ENCODE measurements at places on chromosomes 5 and 9.
A peak's percentile ranks its signal among the peaks of the same experiment; 100 is the strongest.

GRCh38 chr5:147436596-147436995 is 73.3 kb downstream of the DPYSL3 start:
- no peak for DNase-seq

DNA sequence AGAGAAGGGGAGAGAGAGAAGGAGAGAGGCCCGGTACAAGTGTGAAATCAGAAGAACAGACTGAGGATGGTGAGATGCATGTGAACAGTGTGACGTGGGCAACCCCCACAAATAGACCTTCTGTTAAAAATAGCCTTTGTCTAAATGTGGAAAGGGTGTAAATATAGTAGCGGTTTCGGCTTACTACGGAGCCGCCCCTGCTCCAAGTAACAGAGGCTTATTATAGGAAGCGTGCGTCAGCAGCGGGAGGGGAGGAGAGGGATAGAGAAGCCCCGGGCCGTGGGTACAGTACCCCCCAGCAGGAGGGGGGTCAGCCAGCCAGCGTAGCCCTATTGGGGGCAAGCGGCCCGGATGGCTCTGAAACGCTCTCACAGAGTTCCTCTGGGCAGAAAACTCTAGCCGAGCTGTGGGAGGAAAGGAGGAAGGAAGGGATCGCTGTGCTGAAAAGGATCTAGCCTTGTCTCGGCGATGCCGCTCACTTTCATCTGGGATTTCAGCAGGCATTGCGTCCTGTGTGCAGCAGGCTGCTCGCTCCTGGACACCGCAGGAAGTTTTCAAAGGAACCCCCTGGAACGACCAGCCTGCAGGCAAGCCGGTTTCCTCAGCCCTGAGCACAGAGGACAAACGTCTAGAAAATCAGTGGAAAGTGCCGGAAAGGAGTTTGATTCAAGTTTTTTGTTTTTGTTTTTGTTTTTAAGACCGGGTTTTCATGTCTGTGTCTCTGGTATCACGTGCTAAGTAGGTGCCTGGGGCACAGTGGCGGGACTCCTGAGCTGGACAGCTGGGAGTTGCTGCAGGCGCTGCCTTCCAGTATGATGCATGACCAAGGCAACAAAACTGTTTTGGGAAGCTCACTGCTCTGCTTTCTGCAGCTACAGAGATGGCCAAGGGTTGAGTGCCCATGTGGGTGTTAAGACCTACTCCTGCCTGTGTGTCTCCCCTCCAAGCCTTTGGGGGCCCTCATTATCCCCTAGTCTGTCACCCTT is 146.6 kb downstream of the SEC61B start:
- peak; percentile 81 for DNase-seq

DNA sequence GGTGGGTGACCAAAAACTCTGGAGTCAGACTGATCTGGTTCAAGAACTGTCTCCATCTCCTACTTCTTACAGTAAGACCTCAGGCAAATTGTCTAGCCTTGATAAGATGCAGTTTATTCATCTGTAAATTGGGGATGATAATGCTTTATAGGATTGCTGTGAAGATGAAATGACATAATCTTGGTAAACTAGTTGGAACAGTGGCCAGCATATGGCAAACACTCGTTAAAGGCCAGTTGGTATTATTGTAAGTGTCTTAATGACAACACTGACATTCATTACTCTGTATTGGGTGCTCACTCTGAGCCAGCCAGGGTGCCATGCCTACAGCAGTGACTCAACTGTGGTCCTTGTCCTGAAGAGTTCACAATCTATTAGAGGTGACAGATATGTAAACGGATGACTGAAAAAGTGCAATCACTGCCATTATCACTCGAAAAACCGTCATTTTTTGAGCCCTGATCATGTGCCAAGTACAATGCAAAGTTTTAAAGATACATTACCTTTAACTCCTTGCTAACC is 84.9 kb upstream of the HSPA9 start:
- DNase-seq: no peak

DNA sequence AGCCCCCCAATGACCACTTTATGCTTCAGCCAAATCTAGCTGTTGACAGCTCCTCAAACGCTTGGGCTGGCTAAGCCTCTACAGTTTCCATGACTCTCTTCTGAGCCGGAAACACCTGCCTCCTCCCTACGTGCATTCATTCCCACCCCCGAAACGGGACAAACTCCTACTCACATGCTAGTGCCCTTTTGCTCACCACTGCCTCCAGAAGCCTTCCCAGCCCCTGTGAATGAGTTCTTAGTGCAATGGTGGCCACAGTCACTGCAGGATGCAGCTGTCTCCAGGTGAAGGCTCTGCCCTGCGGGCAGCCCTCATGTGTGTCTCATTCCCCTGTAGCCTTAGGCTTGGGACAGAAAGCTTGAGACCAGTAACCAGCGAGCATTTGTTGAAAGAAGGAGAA is 68.8 kb upstream of the DAB2IP start:
- DNase-seq: no peak
